Lung (tissue), 17 donors: ENCODE measurements at places on chromosomes 5 and 9.

- DNase-seq = no peak
These were observed 108.1 kb downstream of the SEMA5A start for GRCh38 chr5:9437741-9438240.

GRCh38 chr5:101418713-101419118, 515.6 kb upstream of the ST8SIA4 start:
- DNase-seq = peak; percentile 88

GRCh38 chr5:177595991-177596774, 3.7 kb upstream of the B4GALT7 start:
- DNase-seq = no peak

- DNase-seq = peak; percentile 84
These were observed 59.0 kb downstream of the MAT2B start for GRCh38 chr5:163564321-163564938.

- no peak for DNase-seq
These were observed 90.2 kb upstream of the PARP8 start for GRCh38 chr5:50576265-50576664.

GRCh38 chr9:2657427-2657826, 35.8 kb downstream of the VLDLR start:
- DNase-seq = no peak

DNA sequence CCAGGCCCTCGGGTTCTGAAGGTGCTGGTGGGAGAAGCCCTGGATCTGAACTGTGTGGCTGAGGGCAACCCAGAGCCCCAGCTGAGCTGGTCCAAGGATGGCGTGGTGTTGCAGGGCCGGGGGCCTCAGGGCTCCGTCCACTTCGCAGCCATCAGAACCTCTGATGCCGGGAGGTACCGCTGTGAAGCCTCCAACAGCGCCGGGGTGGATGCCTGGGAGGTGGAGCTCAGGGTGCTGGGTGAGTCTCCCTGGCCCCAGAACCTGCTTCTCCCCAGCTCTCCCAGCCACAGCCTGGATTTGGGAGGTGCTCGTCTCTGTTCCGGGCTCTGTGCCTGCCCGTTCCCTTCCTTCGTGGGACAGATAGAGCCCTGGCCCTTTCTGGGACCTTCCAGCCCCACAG, 75.6 kb downstream of the HMCN2 start:
- DNase-seq = no peak

DNA sequence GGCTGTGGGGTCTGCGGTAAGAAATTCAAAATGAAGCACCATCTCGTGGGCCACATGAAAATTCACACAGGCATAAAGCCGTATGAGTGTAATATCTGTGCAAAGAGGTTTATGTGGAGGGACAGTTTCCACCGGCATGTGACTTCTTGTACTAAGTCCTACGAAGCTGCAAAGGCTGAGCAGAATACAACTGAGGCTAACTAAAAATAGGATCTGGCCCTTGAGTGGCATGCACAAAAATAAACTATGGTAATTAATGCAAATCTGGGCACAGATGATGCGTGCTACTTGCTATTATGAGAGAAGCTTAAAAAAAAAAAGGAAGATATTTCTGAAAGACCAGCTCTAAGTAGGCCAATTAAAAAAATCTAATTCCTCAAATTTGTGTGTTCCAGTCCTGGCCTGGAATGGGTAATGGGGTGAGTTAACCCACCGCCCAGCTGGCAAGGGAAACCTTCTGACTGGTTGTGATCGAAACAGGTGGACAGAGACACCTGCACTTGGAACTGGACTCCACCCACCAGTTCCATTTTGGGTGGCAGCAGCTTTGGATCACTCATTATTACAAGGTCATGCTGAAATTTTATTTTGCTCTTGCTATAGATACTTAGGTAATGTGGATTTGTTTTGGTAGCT, 26.6 kb upstream of the ZBTB34 start:
- DNase-seq = no peak

GRCh38 chr5:54304040-54304439, 6.3 kb downstream of the ARL15 start:
- DNase-seq = no peak

DNA sequence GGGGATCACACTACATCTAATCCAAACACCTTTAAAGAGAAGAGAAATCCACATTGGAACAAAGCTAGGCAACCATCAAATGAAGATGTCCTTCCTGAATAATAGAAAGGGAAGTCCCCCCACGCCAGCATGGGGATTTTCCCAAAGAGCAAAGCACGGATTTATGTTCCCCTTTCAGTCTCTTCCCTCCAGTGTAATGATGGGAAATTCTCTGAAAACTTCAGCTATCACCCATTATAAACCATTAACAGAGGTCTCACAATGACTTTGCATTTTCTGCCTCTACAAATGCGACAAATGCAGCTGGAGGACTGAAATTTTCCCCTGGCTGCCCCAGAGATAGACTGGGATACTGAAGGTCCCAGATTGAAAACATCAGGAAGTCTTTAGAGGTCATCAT, 368.7 kb downstream of the EFNA5 start:
- DNase-seq = no peak

DNA sequence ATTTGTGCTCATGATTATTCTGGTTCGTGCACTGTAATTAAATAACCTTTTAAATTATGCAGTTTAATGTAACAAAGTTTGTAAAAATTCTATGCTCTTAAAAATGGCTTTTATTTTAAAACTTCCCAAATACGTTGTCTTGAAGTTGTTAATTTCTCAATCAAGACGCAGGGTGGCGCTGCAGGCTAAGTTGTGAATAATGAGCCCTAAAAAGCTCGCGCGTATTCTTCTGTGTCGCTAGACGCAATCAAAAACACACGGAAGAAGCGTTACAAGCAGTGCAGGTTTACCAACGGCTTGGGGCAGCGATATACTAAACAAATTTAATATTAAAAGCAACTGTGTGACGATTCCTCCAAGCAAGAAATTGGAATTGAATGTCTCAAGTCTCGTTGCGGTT, at the start of gene PCDHB4:
Gene PCDHB4 (plus strand): TSS at position 256 of the 400 bp plus-strand sequence. CDS start 181 bp downstream, outside the sequence.
- DNase-seq = peak; percentile 53

DNA sequence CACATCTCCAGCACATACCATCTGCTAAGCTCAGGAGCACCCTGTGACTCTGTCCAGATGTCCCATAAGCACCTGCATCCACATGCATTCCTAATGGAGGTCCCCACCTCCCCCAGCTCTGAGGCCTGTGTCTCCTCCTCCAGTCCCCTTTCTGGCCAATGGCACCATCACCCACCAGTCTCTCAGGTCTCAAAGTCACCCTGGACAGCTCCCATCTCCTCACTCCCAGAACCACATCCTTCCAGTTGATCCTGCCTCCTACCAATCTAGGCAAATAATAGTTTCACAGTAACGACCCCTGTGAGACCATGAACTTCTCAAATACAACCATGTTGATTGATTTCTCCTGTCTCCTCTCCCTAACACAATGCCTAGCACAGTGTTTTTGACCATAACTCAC, 40.1 kb downstream of the GGTA1 start:
- no peak for DNase-seq

- DNase-seq = no peak
These were observed 8.0 kb upstream of the DCP2 start for GRCh38 chr5:112968411-112969106.

- peak; percentile 34 for DNase-seq
These were observed 41.3 kb upstream of the TESK1 start for GRCh38 chr9:35563791-35564197.

DNA sequence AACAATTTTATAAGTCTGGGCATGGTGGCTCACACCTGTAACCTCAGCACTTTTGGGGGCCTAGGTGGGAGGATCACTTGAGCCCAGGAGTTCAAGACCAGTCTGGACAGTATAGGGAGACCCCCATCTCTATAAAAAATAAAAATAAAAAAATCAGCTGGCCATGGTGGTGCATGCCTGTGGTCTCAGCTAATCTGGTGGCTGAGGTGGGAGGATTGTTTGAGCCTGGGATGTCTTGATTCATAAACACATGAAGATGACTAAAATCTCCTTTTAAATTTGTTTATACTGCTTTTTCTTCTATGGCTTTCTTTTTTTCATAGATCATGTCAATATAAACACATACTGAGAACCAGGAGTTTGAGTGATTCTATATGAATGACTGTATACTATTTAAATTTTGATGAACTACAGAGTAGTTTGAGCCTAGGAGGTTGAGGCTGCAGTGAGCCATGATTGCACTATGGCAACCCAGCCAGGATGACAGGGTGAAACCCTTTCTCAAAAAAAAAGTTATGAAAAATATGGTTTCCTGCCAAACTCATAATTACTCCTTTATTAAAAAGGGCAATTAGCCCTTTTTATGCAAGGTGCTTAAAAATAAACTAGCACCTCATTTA, 14.2 kb downstream of the RIC1 start:
- DNase-seq = no peak

- no peak for DNase-seq
These were observed 344.1 kb downstream of the ADAMTS6 start for GRCh38 chr5:65137631-65138030.

- DNase-seq = no peak
These were observed 49.1 kb downstream of the ERAP1 start for GRCh38 chr5:96758621-96759020.

GRCh38 chr5:18270635-18271338, 636.5 kb downstream of the TAF11L14 start:
- DNase-seq = peak; percentile 30

DNA sequence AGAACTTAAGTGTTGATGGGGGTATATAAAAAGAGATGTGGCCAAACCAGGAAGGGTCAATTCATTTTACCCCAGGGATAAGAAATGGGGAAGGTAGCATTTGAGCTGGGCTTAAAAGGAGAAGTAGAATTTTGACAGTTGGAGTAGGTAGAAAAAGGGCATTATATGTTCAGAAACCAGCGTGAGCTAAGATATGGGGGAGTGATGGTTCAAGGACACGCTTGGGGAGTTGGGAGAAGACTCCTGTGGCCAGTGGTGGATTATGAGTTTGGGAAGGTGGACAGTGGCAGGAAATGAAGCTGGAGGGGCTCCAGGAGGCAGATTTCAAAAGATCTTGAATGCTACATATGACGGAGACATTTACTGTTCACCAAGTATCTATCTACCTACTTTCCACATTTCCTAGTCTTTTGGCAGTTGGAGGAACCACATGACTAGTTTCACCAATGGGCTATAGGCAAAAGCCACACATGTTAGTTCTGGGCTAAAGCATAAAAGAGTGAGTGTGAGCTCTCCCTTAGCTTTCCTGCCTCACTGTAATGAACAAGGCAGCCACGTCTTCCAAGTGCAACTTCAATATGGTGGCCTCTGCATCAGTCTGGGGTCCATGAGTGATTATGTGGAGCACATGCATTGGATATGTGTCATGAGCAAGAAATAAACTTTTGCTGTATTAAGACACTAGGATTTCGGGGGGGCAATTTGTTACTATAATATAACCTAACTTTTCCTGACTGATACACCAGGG, 15.7 kb upstream of the GSN start:
- DNase-seq = no peak

GRCh38 chr5:88503041-88503345, 234.3 kb upstream of the TMEM161B start:
- no peak for DNase-seq

DNA sequence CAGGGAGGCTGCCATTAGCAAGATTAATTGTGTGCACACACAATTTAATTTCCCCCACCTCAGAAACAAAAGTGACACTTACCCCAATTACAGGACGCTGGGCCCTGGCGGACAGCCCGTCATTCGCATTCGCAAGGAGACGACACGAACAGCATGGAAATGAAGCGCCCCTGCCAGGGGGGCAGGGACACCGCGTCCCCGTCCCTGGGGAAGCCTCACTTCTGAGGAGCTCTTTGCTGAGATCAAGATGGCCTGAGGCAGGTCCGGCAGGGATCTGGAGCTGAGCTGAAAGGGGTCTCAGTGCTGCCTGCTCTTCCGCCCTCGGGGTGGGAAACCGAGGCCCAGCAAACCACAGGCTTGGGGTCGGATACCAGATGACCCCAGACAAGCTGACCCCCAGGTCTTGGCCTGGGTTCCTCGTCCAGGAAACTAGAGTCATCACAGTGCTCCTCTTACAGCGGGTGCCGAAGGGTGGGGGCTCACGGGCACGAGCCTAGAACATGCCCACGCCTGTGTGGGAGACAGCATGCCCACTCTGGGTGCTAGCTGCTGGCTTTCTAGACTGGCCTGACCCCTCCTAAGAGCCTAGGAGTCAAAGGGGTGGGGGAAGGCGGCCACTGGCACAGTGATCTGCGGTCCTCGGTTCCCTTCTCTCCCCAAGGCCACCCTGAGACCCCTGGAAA, 103.2 kb downstream of the VAV2 start:
- DNase-seq = no peak
